ENCODE measurements at places on chromosomes 6 and 20. TPM values are rescaled to one million over a fixed set of nuclear protein-coding genes. Genes with fewer than 3 reads are reported as not detected.

The RAMACL gene
- 1.1 TPM for total RNA-seq

The ADTRP gene
- 0.69 TPM for total RNA-seq

The PGM3 gene
- total RNA-seq, result 50.4 TPM

The CSTF1 gene
- total RNA-seq, result 24.1 TPM

The FOXF2 gene
- 3.6 TPM for total RNA-seq

The NCOA7 gene
- total RNA-seq, result 41.9 TPM

The TMEM217 gene
- 0.55 TPM for total RNA-seq

The SLC2A10 gene
- 21.8 TPM for total RNA-seq

The DDX43 gene
- total RNA-seq, result 1.6 TPM

The ZNF311 gene
- total RNA-seq, result 2.8 TPM

The GPLD1 gene
- total RNA-seq, result 2.3 TPM

Measured in mucosa of gallbladder (tissue), 1 donor.